ENCODE measurements at places on chromosomes 1 and 21. TPM values are rescaled to one million over a fixed set of nuclear protein-coding genes. Genes with fewer than 3 reads are reported as not detected.

GRCh38 chr1:212754680-212755079 is 36.9 kb downstream of the NSL1 start:
- no peak for DNase-seq

- DNase-seq: no peak
Observed at GRCh38 chr1:170910273-170910672, 25.1 kb upstream of the MROH9 start.

DNA sequence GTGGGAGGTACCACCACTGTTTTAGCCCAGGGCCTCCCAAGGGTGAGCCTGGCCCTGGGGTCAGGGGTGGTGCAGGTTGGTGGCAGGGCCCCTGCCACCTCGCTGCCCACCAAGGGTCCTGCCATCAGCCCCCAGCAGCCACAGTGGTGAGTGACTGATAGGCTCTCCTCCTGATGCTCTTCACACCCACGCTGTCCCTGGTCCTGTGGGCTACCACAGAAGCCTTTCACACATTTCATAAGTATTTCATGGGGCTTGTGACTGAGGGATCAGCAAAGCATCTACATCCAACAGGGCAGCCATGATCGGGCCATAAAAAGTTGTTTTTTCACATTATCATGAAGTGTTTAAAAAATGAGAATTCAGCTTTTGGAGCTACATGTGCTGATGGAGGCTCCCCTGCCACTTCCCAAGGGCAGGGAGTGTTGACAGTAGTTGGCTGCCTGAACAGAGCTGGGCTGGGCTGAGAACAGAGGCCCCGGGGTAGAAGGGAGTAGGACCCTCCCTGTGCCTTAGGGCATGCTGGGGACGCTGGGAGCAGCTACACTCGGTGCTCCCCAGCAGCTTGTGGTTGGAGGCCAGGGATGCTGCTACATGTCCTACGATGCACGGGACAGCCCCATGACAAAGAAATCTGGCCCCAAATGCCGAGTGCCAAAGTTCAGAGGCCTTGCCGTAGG is 73.1 kb upstream of the TMEM51 start:
- DNase-seq: no peak

- no peak for DNase-seq
Observed at GRCh38 chr1:86289161-86289560, 107.0 kb downstream of the ODF2L start.

- no peak for DNase-seq
Observed at GRCh38 chr1:53672243-53672642, 66.7 kb downstream of the GLIS1 start.

- peak; percentile 4 for DNase-seq
Observed at GRCh38 chr1:80882553-80882952, 918.2 kb upstream of the ADGRL2 start.

GRCh38 chr1:14804626-14805025 is 206.1 kb downstream of the KAZN start:
- DNase-seq: no peak

MR1 gene
- total RNA-seq: 14.9 TPM

DNA sequence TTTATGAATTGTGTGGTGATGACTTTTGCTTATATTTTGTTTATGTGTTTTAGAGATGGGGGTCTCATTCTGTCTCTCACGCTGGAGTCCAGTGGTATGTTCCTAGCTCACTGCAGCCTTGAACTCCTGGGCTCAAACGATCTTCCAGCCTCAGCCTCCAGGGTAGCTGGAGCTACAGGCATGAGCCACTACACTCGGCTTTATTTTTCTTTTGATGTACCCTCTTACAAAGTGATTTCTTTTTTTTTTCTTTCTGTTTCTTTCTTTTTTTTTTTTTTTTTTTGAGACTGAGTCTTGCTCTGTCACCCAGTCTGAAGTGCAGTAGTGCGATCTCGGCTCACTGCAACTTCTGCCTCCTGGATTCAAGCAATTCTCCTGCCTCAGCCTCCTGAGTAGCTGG is 46.8 kb downstream of the CD247 start:
- DNase-seq: no peak

Measured in foreskin keratinocyte (primary cell).